ENCODE measurements at places on chromosomes 13 and 19.

DNA sequence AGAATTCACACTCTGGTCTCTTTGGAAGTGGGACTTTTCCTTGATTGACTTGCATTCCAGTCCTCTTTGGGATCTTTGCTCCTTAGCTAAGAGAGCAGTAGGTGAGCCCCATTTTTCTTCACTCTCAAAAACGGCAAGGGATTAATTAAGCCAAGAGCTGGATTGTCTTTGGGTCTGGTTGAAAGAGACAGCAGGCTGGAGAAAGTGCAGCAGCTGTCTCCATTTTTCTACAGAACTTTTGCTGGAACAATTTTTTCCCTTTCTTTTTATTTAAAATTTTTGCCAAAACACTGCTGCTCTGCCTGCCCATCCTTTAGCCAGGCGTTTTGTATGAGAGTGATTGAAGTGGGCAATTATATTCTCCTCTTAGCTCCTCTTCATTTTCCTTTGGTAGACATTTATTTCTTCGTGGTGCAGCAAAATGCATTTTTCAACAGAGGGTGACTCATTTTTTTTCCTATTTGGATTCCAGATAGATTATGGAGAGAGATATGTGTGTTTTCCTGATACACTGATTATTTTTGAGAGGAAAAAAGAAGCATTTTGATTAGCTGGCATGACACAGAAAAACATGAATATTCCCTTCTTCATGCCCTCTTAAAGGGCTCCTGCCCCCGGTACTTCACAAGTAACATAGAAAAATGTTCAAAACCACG is 371.2 kb upstream of the NBEA start:
- no peak for DNase-seq

DNA sequence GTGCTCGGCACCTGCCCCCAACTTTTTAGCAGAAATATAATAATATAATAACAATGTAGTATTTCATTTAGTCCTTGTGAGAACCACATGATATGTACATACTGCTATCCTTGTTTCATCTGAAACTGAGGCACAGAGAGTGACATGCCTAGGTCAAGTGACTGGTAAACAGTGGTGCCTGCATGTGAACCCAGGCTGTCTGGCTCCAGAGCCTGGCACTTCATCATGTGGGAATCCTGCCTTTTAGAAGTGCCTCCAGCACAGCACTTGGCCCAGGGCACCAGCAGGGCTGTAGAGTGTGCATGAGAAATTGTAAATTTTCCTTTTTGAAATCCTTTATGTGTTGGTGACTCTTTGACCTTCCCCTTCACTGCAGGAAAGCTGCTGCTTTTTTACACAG is 27.4 kb downstream of the PRAM1 start:
- no peak for DNase-seq

GRCh38 chr13:83589814-83590213 is 292.5 kb downstream of the SLITRK1 start:
- DNase-seq, result no peak

DNA sequence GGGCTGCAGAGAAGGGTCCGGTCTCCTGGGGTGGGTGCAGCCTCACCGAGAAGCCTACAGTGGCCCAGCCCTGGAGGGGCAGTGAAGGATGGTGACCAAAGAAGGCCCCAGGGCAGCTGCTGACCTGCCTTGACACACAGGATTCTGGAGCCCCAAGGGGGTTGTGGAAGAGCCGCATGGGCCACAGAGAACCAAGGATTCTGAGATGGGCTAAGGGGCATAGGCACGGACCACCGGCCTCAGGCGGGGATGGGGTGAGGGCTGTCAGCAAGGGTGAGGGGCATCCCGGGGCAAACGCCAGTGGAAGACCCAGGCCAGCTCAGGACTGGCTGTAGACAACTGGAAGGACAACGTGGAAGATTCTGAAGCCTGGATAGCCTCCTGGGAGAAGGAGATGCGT is 151.6 kb downstream of the TEX29 start:
- no peak for DNase-seq

DNA sequence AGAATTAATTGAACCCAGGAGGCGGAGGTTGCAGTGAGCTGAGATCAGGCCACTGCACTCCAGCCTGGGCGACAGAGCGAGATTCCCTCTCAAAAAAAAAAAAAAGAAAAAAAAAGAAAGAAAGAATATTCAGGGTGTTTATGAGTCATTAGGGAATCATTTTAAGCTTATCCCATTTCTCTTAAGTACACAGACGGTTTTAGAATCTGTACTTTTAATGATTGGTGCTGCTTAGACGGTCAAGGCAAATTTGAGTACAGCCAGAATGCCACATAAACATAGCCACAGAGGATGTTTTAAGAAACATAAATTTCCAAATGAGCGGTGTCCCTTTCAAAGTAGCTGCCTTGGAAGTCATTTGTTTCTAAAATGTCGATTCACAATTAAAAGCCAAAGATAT is 2.6 kb downstream of the SPRYD7 start:
- no peak for DNase-seq

- DNase-seq, result no peak
Measured at GRCh38 chr19:41624937-41625336, 1.9 kb downstream of the CEACAM4 start.

DNA sequence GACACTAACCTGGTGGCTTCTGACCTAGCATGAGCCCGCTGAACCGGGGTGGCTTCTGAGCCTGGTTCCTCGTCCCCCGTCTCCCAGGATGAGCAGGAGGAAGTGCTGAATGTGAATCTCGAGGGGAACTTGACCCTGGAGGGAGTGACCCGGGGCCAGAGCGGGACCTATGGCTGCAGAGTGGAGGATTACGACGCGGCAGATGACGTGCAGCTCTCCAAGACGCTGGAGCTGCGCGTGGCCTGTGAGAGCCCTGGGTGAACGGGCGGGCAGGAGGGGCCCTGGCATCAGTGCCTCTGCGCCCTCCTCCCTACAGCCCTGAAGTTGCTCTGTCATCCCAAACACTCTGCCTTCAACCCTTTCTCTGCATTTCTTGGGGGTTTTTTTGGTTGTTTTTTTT is 5.6 kb downstream of the BCAM start:
- no peak for DNase-seq

- peak; percentile 73 for DNase-seq
Measured at GRCh38 chr19:46288896-46289588, 7.8 kb upstream of the HIF3A start.

DNA sequence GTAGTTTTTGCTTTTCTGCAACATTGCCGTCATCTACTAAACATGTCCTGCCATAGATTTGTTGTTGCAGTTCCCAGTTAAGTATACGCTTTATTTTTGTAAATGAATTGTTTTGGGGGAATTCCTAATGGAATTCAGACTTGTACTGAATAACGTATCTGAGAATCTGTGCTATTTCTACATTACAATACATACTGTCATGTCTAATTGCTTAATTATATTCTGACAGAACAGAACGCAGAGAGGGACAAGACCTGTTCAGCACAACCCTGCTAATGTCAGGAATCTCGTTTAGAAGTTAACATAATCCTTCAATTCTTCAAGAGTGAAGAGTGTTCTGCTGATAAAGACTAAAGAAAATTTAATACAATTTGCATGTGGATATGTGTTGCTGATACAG is 861.1 kb upstream of the KLHL1 start:
- no peak for DNase-seq

DNA sequence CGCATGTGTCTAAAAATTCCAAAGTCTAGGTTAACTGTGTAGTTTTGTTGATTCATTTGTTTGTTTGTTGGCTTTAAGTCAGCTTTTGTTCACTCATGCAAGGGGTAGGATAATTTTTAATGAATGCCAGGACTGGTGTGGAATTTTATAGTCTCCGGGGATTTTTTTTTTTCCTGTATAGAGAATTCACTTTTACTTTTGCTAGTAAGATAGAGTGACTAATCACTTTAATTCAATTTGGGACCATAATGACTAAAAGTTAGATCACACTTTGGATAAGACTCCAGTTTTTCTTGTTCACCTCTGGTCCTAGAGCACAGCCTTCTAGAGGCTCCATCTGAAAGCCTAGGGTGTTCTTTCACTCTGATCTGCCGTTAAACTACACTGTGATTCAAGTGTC is 1690.0 kb downstream of the PCDH9 start:
- DNase-seq, result no peak

GRCh38 chr19:29002336-29002735 is 210.6 kb downstream of the UQCRFS1 start:
- DNase-seq, result no peak

DNA sequence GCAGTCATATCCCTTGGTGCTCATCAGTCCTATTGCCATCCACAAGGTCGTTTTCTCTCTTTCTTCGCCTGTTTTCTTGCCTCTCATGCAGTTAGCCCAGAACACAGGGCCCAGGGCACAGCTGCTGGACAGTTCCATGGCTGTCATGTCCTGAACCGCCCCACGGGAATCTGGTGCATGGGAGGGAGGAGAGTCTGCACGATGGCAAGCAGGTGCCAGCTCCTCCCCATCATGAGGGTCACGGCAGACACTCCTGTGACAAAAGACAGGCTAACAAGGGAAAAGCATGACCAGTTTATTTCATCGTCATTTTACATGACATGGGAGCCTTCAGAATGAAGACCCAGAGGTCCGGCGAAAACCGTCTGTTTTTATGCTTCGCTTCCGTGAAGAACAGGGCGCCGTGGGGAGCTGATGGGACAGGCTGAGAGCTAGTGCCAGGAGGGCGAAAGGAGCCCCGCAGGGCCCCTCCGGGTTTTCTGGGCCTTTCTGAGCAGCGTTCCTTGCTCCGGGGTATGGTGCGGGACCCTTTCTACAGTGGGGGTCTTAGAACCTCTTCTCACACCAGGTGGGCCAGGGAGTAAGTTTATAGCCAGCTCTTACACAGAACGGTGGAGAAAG is 135.7 kb downstream of the STK24 start:
- DNase-seq, result no peak

GRCh38 chr19:18995804-18996241 is 37.5 kb downstream of the SUGP2 start:
- DNase-seq, result peak; percentile 52

GRCh38 chr13:91052876-91053275 is 294.6 kb upstream of the MIR17HG start:
- DNase-seq, result no peak

DNA sequence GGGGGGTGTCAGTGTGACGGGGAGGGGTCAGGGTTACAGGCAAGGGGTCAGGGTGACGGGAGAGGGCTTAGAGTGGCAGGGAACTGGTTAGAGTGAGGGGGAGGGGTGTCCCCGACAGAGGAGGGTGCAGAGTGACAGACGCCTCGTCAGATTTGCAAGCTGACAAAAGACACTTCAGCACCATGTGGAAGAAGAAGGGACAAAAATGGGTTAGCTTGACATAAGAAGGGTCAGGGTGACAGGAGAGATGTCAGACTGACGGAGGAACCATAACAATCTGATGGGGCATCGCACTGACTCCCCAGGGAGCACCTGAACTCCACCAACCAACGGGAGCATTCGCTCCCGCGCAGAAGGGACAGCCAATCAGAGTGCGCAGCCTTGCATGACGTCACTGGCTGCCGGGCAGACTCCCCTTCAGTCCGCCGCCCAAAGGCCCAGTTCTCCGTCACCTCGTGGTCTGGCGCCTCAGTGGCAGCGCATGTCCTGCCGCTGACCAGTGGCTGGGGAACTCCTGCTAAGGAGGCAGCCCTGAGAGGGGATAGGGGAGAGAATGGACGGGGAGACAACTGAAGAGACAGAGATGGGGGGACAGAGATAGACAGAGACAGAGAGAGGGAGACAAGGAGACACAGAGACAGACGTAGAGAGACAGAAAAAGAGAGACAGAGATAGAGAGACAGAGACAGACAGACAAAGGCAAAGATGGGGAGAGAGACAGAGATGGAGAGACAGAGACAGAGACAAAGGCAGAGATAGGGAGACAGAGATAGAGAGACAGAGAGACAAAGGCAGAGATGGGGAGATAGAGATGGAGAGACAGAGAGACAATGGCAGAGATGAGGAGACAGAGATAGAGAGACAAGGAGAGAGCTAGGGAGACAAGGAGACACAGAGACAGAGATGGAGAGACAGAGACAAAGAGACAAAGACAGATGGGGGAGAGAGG is 30.2 kb downstream of the C19orf81 start:
- DNase-seq, result peak; percentile 86

GRCh38 chr19:27675771-27676170 is 1537.2 kb downstream of the UQCRFS1 start:
- no peak for DNase-seq

DNA sequence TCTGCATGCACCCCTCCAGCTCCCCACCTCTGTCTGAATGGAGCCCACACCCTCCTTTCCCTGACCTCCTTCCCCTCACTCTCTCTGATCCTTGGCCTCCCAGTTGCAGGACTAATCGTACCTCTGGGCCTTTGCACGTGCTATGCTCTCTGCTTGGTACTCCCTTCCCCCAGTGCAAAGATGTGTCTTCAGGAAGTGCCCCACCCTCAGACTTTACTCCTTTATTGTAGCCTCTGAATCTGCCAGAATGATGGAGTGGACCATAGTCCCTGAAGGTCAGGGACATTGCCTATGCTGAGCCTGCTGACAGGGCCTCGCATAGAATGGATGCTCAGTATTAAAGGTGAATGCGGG is 1.3 kb upstream of the JUND start:
- DNase-seq, result no peak

DNA sequence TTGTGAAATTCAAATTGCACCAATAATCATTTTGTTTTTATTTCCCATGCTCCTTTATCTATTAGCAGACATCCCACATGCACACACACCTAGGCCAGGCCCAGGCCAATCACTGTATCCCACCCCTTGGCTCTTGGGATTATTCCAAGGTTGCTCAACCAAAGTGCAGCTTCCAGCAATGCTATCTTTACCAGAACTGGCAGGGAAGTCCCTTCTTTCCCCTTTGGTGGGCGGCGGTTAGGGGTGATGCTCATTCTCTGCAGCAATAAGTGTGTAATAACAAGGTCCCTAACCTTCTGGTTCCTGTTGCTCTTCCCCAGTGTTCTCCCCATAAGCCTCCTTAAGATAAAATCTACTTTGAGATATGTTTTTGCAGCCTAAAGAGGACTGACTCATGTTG is 18.3 kb upstream of the KCTD12 start:
- no peak for DNase-seq
